ENCODE measurements at places on chromosomes 7 and 10.

DNA sequence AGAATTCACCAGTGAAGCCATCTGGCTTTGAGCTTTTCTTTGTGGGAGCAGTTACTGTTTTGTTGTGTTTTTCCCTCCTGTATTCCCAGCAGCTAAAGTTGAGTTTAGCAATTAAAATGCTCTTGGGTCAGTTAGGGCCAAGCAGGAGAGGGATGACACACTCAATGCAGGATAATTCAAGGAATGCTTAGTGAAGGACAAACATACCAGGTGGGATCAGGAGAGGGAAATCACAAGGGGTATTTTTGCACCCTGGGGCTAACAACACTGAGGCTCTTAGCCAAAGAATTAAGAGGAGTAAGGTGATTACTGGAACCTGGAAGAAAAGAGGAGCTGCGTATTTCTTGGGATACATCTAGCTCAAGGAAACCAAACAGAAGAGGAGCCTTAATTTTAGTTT is 82.4 kb upstream of the KCND2 start:
- no peak for DNase-seq

- no peak for DNase-seq
Observed at GRCh38 chr7:142355328-142355727, 97.5 kb upstream of the PRSS58 start.

- DNase-seq, result no peak
Observed at GRCh38 chr10:86106616-86107015, 260.0 kb downstream of the GRID1 start.

GRCh38 chr7:2978408-2978807 is 65.3 kb downstream of the CARD11 start:
- no peak for DNase-seq

GRCh38 chr10:116536810-116537209 is 8.9 kb upstream of the PNLIP start:
- DNase-seq, result no peak

GRCh38 chr10:98414932-98415730 is at the start of gene PYROXD2:
TSS of gene PYROXD2 (minus strand) at chr10:98415182. CDS start at chr10:98415135, 47 bp downstream.
- no peak for DNase-seq
